ENCODE measurements at places on chromosomes 4 and X.

DNA sequence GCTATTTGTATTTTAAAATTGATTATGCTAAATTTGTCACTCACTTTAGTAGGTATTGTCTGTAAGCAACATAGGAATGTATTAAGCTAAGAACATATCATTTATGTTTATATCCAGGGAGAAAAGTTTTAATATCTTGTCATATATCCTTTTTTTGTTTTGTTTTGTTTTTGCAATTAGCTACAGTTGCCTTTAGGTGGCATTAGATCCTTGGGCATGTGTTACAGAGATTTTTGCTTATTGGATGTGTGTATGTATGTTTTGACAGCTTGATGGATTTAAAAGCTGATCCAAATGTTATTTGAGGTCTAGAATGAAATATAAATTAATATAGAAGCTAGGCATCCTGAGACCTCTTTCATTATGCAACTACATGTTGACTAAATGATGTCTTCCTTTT, 36.1 kb upstream of the OTUD4 start:
- peak; percentile 22 for DNase-seq

GRCh38 chr4:48938831-48939230, 32.3 kb upstream of the OCIAD2 start:
- DNase-seq = no peak

GRCh38 chrX:3659761-3660160, 53.7 kb downstream of the PRKX start:
- DNase-seq = no peak

DNA sequence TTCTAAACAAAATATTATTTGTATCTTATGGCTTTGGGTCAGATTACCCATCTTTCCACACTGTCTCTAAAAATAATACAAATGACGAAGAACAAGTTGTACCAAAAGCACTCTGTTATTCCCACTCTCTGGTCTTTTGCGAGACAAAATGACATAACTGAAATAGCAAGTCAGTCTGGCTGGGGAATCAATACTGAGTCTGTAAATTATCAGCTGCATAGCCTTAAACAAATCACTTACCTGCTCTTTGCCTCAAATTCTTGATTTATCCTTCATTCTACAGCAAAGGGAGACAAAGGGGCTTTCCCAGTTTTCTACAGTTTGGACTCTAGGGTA, 40.9 kb downstream of the SOWAHB start:
- no peak for DNase-seq

GRCh38 chrX:40385682-40386081, 195.1 kb upstream of the ATP6AP2 start:
- no peak for DNase-seq

- no peak for DNase-seq
Measured at GRCh38 chrX:40303256-40304077, 205.7 kb upstream of the BCOR start.

GRCh38 chr4:111930659-111931058, 214.6 kb upstream of the FAM241A start:
- no peak for DNase-seq

DNA sequence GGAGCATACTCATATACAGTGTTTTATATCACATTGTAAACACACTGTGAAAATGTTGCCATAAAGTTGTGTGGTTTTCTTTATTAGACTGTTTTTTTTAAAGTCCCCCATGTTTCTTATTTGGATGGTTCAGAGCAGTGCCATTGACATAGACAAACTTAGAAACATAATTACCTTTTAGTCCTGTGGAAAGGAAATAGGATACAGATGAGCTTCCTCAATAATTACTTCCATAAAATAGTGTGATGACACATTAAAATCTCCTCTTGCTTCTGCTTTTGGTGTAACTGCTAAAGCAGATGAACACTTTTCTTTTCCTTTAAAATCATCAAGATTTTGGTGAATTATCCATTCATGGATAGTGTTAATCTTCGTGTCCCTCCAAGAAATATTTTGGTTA, 52.9 kb upstream of the LIMCH1 start:
- DNase-seq = no peak

DNA sequence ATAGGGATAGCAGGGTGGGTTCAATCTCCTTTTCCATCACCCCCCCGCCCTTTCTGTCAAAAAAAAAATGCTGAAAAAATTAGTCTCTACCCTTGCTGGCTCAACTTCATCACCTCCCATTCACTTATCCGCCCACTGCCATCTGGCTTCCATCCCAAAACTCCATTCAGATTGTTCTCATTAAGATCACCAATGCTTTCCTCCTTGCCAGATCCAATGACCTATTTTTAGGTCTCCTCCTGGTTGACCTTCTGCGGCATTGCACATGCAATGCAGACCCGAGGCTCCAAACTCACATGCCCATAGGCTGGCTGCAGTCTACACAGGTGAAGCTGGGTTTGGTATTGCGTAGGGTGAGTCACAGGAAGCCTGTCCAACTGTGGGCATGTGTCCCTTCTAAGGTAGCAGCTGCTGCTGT, 21.1 kb upstream of the STIM2 start:
- no peak for DNase-seq

DNA sequence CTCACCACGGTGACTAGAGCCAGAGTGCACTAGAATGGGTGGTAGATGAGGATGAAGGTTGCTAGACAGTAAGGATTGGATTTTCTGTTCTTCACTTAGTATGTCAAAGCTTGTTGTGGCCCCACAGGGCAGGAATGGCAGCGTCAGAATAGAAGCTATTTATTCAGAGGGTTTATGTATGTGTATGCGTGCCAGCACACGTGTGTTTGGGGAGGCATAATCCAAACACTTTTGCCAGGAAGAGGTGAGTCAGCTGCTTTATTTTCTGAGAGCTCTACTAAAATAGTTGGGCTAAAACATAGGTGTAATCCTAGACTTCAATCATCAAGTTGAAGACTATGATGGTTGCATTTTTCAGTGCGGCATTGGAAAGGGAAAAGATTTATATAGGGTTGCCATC, 1.2 kb upstream of the MAGEE2 start:
- DNase-seq = no peak

Data from NCI-H460 (cell line).